Bone marrow (tissue), 2 donors: ENCODE measurements at places on chromosomes 16 and 17.

DNA sequence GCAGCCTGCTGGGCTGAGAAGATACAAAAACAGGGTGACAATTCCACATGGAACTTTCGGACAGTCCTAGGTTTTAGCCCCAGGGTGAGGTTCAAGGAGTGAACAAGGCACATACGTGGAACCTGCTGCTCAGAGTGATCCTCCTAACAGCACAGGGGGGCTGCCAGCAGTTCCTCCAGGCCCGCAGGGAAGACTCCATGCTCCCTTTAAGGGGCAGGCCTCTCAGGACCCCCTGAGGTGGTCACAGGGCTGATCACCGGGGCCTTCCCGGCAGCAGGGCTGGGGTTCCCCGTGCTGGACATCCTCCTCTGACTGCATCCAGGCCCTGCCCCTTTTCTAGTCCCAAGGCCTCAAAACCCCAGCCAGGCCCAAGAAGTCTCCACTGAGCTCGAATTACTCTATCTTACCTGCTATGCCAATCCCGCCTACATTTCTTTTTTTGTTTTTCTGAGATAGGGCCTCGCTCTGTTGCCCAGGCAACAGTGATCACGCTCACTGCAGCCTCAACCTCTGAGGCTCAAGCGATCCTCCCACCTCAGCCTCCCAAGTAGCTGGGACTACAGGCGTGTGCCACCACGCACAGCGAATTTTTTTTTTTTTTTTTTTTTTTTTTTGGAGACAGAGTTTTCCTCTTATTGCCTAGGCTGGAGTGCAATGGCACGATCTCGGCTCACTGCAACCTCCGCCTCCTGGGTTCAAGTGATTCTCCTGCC lies 10.4 kb downstream of the CANT1 start:
- no peak for DNase-seq

GRCh38 chr17:3528880-3529511 lies 28.6 kb downstream of the TRPV3 start:
- DNase-seq: no peak

GRCh38 chr17:81334391-81334901 lies 39.3 kb upstream of the SLC38A10 start:
- DNase-seq: no peak

- no peak for DNase-seq
Measured at GRCh38 chr16:73565925-73566324, 518.0 kb upstream of the ZFHX3 start.

- DNase-seq: no peak
Measured at GRCh38 chr17:66865151-66865550, 30.2 kb downstream of the CACNG5 start.

DNA sequence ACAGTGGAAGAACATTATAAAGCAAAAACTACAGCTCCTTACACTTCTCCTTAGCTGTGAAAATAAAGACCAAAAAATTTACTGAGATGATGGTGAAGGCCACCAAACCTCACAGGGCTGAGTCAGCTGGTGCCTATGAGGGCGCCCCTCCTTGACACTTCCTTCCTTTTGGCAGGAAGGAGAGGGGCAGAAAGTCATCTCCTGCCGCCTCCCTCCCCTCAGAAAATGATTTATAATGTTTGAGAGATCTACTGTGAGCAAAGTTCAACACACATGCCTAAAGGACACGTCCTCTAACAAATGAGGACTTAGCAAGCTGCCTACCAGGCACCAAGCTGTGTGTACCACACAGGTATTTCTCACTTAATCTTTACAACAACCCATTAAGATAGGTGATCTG lies 245.7 kb downstream of the PRKCA start:
- DNase-seq: no peak

- DNase-seq: no peak
Measured at GRCh38 chr16:70378869-70379493, 32.3 kb downstream of the DDX19A start.

GRCh38 chr17:81274471-81274855 lies 20.6 kb downstream of the SLC38A10 start:
- no peak for DNase-seq

GRCh38 chr17:62866471-62866870 lies 58.4 kb upstream of the MARCHF10 start:
- no peak for DNase-seq

DNA sequence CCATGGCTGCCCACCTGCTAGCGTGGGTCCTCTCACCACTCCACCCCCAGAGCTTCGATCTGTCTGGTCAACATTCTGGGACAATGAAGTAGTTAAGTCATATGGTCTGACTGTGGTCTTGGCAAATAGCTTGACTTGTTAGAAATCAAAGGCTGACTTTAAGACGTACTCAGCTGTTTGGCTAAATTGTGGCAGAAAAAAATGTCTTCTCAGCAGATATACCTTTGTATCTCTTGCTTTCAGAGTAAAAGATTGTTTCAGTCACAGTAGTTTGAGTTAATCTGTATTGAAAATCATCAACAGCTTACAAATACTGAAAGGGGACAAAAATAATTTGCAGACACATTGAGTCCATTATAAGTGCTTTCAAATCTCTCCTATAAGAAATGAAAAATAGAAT lies 2.1 kb upstream of the ZNF267 start:
- no peak for DNase-seq
